ENCODE measurements at places on chromosomes 3 and 15. TPM values are rescaled to one million over a fixed set of nuclear protein-coding genes. Genes with fewer than 3 reads are reported as not detected.

The GOLGA6L10 gene
- total RNA-seq = 0.32 TPM

The RPL35A gene
- 1,079 TPM for total RNA-seq

The VWA5B2 gene
- not detected for total RNA-seq

The CD80 gene
- total RNA-seq = 9.6 TPM

The SLC28A2 gene
- not detected for total RNA-seq

The ASB14 gene
- total RNA-seq = not detected

The MESP2 gene
- not detected for total RNA-seq

The VGLL3 gene
- not detected for total RNA-seq

The EPHA6 gene
- total RNA-seq = 0.07 TPM

The KCNMB2 gene
- not detected for total RNA-seq

The SLC2A2 gene
- total RNA-seq = not detected

The TERC gene
- total RNA-seq = 2.7 TPM

The TYRO3 gene
- total RNA-seq = 1.3 TPM

The GHSR gene
- not detected for total RNA-seq
